Peyer's patch (tissue), 4 donors: ENCODE measurements at places on chromosomes 3 and 15.

GRCh38 chr15:56240390-56240789 lies 3.3 kb downstream of the RFX7 start:
- DNase-seq, result no peak
- peaks cover 2% of the 10 kb centered on the region for H3K4me1 ChIP-seq
- H3K27ac ChIP-seq, result no peak overlapping the region
- no peak overlapping the region for H3K4me3 ChIP-seq
- H3K27me3 ChIP-seq, result no peaks in the 10 kb centered on the region

GRCh38 chr15:77406846-77407245 lies 13.1 kb downstream of the PEAK1 start:
- H3K36me3 ChIP-seq, result no peaks in the 10 kb centered on the region
- H3K27ac ChIP-seq, result no peak overlapping the region
- H3K4me1 ChIP-seq, result peaks cover 4% of the 10 kb centered on the region
- no peak overlapping the region for H3K4me3 ChIP-seq

DNA sequence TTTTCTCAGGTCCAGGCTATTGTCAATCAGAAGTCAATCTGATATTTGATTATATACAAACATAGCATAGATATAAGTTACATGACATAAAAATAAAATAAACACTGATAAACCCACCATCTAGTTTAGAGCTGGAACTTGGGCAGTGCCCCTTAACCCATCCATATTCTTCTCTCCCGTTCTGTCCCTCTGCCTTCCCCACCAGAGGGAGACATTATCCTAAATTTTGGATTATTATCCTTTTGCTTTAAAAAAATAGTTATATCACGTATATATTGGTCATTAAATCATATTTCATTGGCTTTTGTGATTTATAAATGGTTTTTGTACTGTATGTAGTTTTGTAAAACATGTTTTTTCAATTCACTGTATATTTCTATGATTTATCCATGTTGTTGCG lies 107.9 kb downstream of the GMPS start:
- DNase-seq, result no peak
- H3K4me1 ChIP-seq, result no peaks in the 10 kb centered on the region
- H3K27me3 ChIP-seq, result no peaks in the 10 kb centered on the region

DNA sequence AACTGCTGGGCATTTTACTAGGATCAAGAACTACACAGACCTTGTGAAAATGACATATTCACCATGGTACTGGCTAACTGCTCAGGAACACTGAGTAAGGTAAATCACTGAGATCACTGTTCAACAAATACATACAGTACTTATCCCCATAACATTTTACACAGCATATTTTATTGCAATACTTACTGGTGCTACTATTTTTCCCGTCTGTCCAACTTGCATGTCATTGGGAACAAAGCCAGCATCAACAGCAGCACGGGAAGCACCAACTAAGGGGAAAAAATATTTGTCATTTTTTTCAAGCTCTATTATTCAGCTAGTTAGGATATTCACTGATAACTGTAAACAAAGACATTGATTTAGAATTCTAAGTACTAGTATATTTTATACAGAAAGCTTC lies 37.0 kb downstream of the ETFA start:
- no peaks in the 10 kb centered on the region for H3K27me3 ChIP-seq
- no peaks in the 10 kb centered on the region for H3K4me1 ChIP-seq
- DNase-seq, result no peak
- H3K36me3 ChIP-seq, result no peaks in the 10 kb centered on the region
